ENCODE measurements at places on chromosomes 16 and 17. TPM values are rescaled to one million over a fixed set of nuclear protein-coding genes. Genes with fewer than 3 reads are reported as not detected.

GRCh38 chr16:72129976-72130656 lies 36.5 kb downstream of the DHX38 start:
- no peak for DNase-seq

DNA sequence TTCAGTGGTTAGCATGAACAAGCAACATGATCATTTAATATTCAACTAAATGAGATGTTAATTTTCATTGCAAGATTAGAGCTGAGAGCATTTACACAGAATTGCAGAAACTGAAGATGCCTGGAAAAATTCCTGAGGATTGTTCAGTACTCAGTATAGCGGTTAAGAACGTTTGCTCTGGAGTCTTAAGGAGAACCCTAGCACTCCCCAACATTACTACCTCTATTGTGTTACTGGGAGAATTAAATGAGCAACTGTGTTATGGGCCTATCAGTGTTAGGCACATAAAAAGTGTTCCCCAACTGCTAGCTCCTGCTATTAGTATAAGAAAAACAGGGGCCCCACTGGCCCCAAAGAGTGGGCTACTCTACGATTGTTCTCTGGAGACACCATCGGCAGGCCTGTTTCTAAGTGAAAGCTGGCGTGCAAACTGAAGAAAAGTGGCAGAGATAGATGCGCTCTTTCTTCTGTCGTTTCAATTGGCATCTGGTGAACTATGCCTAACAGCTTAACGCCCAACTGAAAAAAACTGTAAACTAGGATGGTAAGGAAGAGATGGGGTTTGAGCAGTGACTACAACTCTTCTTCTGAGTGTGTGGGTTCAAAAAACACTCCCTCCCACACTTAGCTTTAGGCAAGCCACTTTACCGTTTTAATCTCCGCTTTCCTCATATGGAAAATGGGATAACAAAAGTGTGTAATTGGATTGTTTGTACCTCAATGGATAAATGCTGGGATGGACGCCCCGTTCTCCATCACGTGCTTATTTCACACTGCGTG lies 1.3 kb downstream of the CDR2 start:
- peak; percentile 24 for DNase-seq

The NKD1 gene
- total RNA-seq = 1.2 TPM

- DNase-seq = no peak
Measured at GRCh38 chr17:71905376-71906031, 215.3 kb upstream of the SOX9 start.

The KRT25 gene
- not detected for total RNA-seq

The MED1 gene
- total RNA-seq = 85.1 TPM

The TEX14 gene
- 0.11 TPM for total RNA-seq

The CIBAR2 gene
- not detected for total RNA-seq

The LGALS9C gene
- not detected for total RNA-seq

- no peak for DNase-seq
Measured at GRCh38 chr16:64238571-64238970, 883.3 kb downstream of the CDH11 start.

DNA sequence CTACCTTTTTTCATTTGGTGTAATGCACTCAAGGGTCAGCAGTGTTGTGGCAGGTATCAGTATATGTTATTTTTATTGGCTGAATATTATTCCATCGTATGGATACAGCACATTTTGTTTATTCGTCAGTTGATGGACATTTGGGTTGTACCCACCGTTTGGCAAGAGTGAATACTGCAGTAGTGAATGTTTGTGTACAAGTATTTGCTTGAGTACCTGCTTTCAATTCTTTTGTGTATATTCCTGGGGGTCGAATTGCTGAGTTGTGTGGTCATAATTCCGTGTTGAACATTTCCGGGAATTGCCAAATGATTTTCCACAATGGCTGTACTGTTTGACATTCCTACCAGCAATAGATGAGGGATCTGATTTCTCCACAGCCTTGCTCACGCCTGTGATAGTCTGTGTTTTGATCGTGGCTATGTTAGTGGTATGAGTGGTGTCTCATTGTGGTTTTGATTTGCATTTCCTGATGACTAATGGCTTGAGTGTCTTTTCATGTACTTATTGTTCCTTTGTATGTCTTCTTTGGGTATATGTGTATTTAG lies 108.4 kb downstream of the OR1D5 start:
- no peak for DNase-seq

DNA sequence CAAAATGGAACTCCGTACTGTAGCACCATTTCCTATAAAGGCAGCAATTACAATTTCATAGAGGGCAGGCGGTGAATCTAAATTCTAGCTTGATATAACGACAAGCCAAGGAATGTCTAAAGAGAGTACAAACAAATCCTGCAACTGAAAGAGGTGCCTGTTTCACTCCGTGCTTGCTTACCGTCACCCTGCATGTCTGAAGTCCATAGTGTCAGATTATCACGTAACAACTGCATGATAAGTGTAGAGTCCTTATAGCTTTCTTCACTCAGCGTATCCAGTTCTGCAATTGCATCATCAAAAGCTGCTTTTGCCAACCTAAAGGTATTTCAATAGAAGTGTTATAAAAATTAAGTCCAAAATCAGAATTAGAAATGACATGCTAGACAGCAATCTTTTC lies 46.0 kb downstream of the YWHAE start:
- no peak for DNase-seq

DNA sequence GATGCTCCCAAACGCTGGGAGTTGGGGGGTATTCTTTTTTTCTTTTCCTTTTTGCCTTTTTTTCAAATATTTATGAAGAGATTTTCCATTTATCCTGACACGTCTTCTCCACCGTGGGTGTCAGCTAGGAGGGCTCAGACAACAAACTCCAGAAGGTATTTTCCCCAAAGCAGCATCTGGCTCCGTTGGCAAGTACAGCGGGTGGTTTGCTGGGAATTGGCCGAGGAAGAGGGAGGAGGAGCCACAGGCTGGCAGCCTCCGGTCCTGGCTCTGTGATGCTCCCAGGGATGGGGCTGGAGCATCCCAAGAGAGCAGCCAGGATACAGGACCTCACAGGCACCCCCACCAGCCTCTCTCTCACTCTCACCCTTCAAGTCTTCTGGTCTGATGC lies 10.9 kb upstream of the CACNG4 start:
- DNase-seq = no peak

DNA sequence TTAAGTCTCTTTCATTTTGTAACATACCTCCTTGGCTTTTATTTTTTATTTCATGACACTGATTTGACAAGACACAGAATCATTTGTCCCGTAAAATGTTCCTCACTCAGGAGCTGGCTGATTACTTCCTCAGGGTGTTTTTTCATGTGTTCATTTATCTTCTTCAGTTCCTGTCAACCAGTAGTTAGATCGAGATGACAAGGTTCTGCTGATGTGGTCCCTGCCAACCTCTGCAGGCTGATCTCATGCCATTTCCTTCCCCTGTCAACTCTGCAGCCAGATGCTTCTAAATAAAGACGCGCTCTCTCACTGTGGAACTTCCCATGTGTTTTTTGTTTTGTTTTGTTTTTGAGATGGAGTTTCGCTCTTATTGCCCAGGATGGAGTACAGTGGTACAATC lies 8.1 kb upstream of the CXCL16 start:
- no peak for DNase-seq

GRCh38 chr17:74686761-74687160 lies 26.0 kb downstream of the CD300LF start:
- DNase-seq = no peak

DNA sequence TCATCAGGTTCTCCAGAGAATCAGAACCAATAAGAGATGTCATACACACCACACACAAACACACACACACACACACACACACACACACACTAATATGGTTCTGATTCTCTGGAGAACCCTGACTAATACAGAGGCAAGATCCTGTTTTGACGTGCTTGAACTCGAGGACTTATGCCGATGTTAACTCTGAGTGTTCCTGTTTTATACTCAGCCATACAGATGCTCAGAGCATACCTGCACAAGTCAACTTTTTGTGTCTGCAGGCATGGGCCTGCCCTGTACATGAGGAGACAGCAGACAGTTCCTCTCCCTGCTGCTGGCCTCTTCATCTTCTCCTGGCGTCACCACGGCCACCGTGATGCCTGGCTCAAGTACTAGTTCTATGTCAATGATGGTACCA lies 635.9 kb downstream of the WWOX start:
- no peak for DNase-seq

The TSC2 gene
- 79.3 TPM for total RNA-seq

DNA sequence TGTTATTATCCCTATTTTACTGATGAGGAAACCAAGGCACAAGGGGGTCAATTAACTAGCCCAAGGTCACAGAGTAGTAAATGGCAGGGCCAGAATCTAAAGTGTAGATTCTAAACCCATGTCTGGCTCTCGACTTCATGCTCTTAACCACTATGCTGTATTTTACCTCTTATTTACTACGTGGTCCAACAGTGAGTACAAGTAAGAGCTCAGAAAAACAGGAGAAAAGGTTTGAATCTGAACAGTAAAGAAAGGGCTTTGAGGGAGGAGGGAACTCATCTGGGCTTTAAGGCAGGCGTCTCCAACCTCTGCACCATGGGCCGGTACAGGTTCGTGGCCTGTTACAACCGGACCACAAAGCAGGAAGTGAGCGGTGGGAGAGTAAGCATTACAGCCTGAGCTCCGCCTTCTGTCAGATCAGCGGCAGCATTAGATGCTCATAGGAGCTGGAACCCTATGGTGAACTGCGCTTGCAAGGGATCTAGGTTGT lies 62.9 kb downstream of the SMURF2 start:
- DNase-seq = peak; percentile 46

DNA sequence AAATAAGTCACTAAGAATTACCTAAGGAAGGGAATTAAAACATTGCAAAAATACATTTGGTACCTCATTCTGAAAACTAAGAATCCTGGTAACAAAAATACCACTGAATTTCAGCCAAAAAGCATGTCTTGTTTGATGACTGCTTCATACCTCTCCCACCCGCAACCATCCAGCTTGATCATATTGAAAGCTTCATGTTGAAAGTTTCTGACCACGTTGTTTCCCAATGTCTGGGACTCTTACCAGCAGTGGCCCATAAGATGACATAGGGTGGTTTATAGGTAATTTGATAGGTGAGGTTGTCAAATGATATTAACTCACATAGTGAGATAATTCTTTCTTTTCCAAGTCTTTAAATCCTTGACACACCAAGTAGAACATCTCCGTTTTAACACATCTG lies 139.3 kb downstream of the CDH11 start:
- no peak for DNase-seq

DNA sequence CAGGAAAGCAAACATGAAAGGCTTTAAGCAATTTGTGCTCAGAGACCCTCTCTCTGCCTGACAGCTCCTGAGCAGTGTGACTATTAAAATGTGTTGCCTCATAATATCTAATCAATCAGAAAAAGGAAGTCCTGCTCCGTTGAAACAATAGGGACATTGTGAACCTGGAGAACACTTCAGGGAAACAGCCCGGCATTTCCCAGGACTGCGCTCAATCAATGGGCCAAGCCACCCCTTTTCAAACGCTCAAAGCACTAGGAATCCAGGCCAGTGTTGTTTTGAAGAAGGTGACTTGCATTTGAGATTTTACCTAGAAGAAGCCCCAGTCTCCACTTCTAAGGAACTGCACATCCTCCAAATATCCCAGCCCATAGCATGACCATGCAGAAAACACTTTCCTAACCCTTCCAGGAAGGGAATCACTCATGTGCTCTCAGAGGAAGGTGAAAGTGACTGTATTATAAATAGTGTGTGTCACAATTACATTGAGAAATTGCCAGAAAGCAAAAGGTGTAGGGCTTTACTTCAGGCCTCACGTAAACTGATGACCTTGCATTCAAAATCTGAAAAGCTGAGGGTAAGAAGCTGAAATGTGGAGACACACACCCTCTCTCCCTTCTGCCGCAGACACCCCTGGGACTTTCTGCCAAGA lies 19.4 kb downstream of the CDRT4 start:
- DNase-seq = no peak

DNA sequence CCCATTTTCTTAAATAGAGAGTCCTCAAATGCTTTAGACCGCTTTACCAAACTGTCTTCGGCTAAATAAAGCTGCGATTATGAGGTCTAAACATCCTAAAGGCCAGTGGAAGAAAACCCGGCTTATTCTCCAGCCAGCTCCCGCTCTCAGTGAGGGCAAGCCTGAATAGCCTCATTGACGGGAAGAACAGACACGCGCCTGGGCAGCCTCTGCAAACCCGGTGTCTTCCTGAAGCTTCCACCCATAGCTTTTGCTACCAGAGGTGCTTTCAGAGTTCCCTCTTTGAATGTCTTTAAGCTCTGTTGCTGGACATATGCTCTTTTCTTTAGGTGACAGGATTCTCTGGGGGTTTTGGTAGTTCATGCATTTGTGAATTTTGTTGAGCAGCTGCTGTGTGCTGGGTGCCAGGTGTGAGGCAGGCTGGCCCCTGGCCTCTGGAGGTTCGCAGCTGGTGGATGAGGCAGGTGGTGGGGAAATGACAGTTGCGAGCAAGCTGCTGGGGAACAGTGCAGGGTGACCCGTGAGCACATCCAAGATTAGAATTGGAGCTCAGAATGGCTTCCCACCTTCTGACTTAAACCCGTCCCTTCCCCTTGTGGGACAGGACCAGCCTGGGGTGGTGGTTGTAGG lies 44.7 kb downstream of the CRISPLD2 start:
- DNase-seq = no peak

DNA sequence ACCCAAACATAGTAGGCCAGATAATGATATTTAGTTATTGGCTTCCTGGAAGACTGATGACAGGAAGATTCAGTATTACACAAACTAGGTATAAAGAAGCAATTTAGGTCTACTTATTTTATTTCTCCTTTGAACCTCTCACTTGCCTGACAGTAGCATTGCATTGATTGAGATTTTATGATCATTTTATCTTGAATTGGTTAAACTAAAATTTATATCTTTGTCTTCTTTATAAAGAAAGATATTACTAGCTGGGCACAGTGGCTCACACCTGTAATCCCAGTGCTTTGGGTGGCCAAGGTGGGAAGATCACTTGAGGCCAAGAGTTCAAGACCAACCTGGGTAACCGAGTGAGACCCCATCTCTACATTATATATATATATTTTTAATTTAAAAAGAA lies 14.4 kb downstream of the HLF start:
- no peak for DNase-seq
